WTC11 (cell line): ENCODE measurements at places on chromosomes 4 and X. TPM values are rescaled to one million over a fixed set of nuclear protein-coding genes. Genes with fewer than 3 reads are reported as not detected.

GRCh38 chrX:140733766-140734342 lies 24.3 kb downstream of the LINC00632 start:
- no peak overlapping the region for H3K27ac ChIP-seq
- H3K4me3 ChIP-seq, result no peak overlapping the region
- no peaks in the 10 kb centered on the region for H3K27me3 ChIP-seq
- H3K4me1 ChIP-seq, result no peaks in the 10 kb centered on the region
- no peaks in the 10 kb centered on the region for H3K36me3 ChIP-seq

DNA sequence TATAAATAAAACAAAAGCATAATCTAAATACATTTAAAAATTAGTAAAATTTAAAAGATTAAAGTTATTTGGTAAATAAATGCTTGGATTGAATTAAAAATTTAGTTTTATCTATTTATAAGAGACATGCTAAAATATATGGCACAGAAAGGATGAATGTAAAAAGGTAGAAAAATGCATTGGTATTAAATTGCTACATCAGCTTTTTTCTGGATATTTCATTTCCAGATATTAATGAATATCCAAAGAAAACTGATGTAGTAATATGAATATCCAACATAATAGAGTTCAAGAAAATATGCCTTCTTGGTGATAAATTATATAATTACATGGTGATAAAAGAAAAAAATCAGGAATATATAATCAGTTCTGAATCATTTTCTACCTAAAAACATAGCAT lies 1743.9 kb downstream of the RPA4 start:
- no peaks in the 10 kb centered on the region for H3K27me3 ChIP-seq
- no peak overlapping the region for H3K4me3 ChIP-seq
- H3K36me3 ChIP-seq, result peaks cover 21% of the 10 kb centered on the region
- H3K4me1 ChIP-seq, result peaks cover 14% of the 10 kb centered on the region
- no peak for DNase-seq

- no peak overlapping the region for H3K27ac ChIP-seq
- peaks cover 15% of the 10 kb centered on the region for H3K4me1 ChIP-seq
- no peak overlapping the region for H3K4me3 ChIP-seq
- no peaks in the 10 kb centered on the region for H3K27me3 ChIP-seq
Observed at GRCh38 chr4:181105487-181105886, 1137.7 kb upstream of the TENM3 start.

GRCh38 chrX:136665258-136665900 lies 17.4 kb downstream of the CD40LG start:
- H3K27me3 ChIP-seq, result peaks cover 3% of the 10 kb centered on the region
- DNase-seq, result no peak
- no peak overlapping the region for H3K4me3 ChIP-seq
- no peaks in the 10 kb centered on the region for H3K36me3 ChIP-seq
- peaks cover 4% of the 10 kb centered on the region for H3K4me1 ChIP-seq

DNA sequence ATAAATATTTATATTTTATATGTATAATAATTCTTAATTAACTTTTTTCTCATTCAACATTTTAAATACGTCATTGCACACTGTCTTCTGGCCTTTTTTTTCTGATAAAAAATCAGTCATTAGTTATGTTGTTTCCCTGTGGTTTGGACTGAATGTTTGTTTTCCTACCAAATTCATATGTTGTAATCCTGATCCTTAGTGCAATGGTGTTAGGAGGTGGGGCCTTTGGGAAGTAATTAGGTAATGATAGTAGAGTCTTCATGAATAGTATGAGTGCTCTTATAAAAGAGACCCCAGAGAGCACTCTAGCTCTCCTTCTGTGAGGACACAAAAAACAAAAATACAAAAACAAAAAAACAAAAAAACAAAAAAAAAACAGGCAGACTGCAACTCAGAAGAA lies 117.2 kb downstream of the GASK1B start:
- H3K4me1 ChIP-seq, result 0 out of 2 replicates have a peak, but pooled peaks cover 5% of the 10 kb centered on the region
- DNase-seq, result no peak
- no peaks in the 10 kb centered on the region for H3K27me3 ChIP-seq

DNA sequence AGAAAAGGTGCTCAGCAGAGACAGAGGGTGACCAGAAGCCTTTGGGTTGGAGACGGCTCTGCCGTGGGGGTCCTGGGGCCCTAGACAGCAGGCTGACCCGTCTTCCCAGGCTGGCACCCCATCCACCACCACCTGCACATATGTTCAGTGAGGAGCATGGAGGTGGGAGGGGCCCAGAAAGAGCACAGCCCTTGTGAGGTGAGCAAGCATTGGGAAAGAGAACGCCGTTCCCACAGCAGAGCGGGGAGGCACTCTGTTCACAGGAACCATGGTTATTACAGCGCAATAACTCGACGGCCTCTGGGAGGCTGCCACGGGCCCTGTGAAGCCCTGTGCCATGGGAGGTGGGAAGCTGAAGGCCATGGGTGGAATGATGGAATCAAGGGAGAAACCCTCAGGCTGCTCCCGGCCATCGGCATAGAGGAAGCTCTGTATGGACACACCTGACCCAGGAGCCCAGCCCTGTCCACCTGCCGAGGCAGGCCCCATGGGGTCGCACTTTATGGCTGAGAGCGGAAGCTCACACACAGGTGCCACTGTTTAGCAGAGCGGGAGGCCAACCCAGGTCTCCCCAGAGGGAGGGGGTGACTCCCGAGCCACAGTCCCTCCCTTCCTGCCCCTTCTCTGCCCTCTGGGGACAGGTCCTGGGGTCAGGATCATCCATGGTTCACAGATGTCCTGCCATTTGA lies 93.5 kb upstream of the AFAP1 start:
- no peak for DNase-seq
- H3K4me3 ChIP-seq, result no peak overlapping the region
- H3K4me1 ChIP-seq, result no peaks in the 10 kb centered on the region
- no peaks in the 10 kb centered on the region for H3K36me3 ChIP-seq

DNA sequence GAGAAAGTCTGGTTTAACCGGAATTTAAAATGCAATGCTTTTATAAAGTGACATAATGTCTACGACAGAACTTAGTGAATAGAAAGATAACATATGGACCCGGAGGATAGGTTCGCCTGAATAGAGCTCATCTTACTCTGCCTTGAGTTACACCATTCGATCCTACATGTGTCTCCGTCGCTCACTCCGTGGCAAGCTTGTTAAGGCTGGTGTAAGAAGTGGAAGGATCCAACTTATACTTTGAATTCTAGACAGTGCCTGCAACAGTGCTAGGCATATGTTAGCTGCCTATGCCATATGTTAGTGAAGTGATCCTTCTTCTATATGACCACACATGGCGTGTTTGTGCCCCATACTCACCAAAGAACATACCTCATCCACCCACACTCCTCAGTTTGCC lies 50.9 kb downstream of the SEL1L3 start:
- H3K4me1 ChIP-seq, result peaks cover 46% of the 10 kb centered on the region
- peaks cover 23% of the 10 kb centered on the region for H3K36me3 ChIP-seq
- H3K27me3 ChIP-seq, result peaks cover 29% of the 10 kb centered on the region
- H3K4me3 ChIP-seq, result no peak overlapping the region
- no peak for DNase-seq

DNA sequence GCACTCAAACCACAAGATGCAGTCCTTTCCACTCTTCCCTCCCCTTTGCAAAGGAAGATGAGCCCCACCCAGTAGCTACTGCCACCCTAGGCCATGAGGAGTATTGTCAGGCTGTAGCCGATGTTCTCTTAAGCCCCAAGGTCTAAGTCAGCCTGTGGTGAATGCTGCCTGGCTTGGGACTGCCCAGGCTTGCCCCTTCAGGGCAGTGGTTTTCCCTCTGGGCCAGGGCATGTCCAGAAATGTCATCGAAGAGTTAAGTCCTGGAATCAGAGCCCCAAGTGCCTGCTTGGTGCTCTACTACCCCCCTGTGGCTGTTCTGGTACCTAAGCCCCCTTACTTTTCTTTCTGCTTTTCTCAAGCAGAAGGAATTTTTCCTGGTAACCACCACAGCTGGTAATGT lies 11.8 kb upstream of the PGK1 start:
- H3K4me3 ChIP-seq, result no peak overlapping the region; the same call in 1 of the 2 replicates
- no peak overlapping the region for H3K27ac ChIP-seq
- peaks cover 13% of the 10 kb centered on the region for H3K4me1 ChIP-seq
- H3K27me3 ChIP-seq, result no peaks in the 10 kb centered on the region; the same call in 1 of the 2 replicates

PTCHD1 gene
- total RNA-seq, result 3.2 to 4.2 TPM (median 3.7 TPM) in 3 replicates

SLC7A11 gene
- 4.8 to 10.1 TPM (median 5.0 TPM) in 3 replicates for total RNA-seq

DNA sequence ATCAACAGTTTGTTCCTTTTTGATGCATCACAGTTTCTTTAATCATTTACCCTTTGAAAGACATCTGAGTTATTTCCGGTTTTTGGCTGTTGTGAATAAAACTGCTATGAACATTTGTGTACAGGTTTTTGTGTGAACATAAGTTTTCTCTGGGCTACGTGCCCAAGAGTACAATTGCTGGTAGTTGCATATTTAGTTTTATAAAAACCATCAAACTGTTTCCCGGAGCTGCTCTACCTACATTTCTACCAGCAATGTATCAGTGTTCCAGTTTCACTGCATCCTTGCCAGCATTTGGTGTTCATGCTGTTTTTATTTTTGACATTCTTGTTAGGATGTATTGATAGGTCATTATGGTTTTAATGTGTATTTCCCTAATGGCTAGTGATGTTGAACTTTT lies 17.3 kb downstream of the KDM6A start:
- H3K36me3 ChIP-seq, result no peaks in the 10 kb centered on the region
- H3K27me3 ChIP-seq, result no peaks in the 10 kb centered on the region
- H3K4me1 ChIP-seq, result peaks cover 21% of the 10 kb centered on the region
- H3K4me3 ChIP-seq, result no peak overlapping the region
- H3K27ac ChIP-seq, result no peak overlapping the region

DNA sequence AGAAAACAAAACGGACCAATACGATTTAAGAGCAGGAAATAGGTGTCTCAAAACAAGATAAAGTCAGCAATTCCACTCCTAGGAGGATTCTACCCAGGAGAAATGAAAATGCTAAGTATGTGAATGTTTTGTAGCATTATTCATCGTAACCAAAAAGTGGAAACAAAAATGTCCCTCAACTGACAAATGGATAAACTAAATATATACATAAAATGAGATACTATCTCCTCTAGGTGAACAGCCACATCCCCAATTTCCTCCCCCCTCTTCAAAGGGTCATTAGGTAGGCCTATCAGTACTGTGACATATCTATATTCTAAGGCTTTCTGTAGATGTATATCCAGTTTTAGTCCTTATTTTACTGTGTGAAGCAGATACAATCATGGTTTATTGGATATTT lies 18.0 kb downstream of the DDX3X start:
- no peaks in the 10 kb centered on the region for H3K27me3 ChIP-seq
- DNase-seq, result no peak
- peaks cover 25% of the 10 kb centered on the region for H3K36me3 ChIP-seq
- peaks cover 18% of the 10 kb centered on the region for H3K4me1 ChIP-seq

- no peak for DNase-seq
- peaks cover 11% of the 10 kb centered on the region for H3K4me1 ChIP-seq
- no peak overlapping the region for H3K27ac ChIP-seq
- no peak overlapping the region for H3K4me3 ChIP-seq
- H3K36me3 ChIP-seq, result no peaks in the 10 kb centered on the region
Observed at GRCh38 chr4:181569553-181569952, 673.6 kb upstream of the TENM3 start.

ADH7 gene
- total RNA-seq, result not detected in 3 replicates

DNA sequence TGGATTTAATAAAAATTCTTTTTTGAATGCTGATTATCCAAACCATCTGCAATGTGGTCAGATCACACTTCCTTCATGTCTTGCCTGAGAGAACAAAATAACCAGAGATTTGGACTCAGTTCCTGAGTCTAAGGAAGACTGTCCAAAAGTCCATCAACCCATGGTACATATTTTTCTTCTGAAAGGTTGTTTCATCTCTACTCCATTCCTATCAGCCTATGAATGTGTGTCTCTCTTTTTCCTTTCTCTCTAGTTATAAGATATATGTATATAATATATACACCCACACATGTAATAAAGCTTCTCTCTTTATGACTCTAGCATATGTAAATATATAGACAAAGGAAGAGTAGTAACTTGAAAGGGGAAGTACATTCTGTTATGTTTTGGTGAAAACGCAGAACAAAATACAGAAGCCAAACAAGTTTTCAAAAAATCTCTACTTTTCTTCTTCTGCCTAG lies 226.9 kb downstream of the ARHGAP24 start:
- H3K4me1 ChIP-seq, result no peaks in the 10 kb centered on the region; the same call in 1 of the 2 replicates
- no peak for DNase-seq
- H3K27me3 ChIP-seq, result no peaks in the 10 kb centered on the region
- H3K36me3 ChIP-seq, result no peaks in the 10 kb centered on the region
- no peak overlapping the region for H3K4me3 ChIP-seq

GRCh38 chr4:3303923-3304710 lies 11.3 kb downstream of the RGS12 start:
- peak overlapping the region; percentile 62 for H3K27ac ChIP-seq
- peaks cover 53% of the 10 kb centered on the region for H3K4me1 ChIP-seq
- no peaks in the 10 kb centered on the region for H3K36me3 ChIP-seq

CENPC gene
- total RNA-seq, result 17.7 to 20.3 TPM (median 19.1 TPM) in 3 replicates

- DNase-seq, result peak; percentile 9
- H3K27me3 ChIP-seq, result no peaks in the 10 kb centered on the region; the same call in 1 of the 2 replicates
- H3K4me1 ChIP-seq, result peaks cover 29% of the 10 kb centered on the region
- no peak overlapping the region for H3K4me3 ChIP-seq
- H3K27ac ChIP-seq, result no peak overlapping the region
Observed at GRCh38 chrX:22686138-22686541, 313.6 kb upstream of the DDX53 start.

RAB33A gene
- 2.1 to 3.1 TPM (median 3.0 TPM) in 3 replicates for total RNA-seq

TCEAL7 gene
- total RNA-seq, result 5.6 to 7.7 TPM (median 7.2 TPM) in 3 replicates

GRCh38 chr4:175646802-175647201 lies 165.3 kb downstream of the GPM6A start:
- no peaks in the 10 kb centered on the region for H3K36me3 ChIP-seq
- no peak overlapping the region for H3K27ac ChIP-seq
- no peak for DNase-seq
- no peak overlapping the region for H3K4me3 ChIP-seq
- H3K4me1 ChIP-seq, result peaks cover 10% of the 10 kb centered on the region
- H3K27me3 ChIP-seq, result no peaks in the 10 kb centered on the region

DNA sequence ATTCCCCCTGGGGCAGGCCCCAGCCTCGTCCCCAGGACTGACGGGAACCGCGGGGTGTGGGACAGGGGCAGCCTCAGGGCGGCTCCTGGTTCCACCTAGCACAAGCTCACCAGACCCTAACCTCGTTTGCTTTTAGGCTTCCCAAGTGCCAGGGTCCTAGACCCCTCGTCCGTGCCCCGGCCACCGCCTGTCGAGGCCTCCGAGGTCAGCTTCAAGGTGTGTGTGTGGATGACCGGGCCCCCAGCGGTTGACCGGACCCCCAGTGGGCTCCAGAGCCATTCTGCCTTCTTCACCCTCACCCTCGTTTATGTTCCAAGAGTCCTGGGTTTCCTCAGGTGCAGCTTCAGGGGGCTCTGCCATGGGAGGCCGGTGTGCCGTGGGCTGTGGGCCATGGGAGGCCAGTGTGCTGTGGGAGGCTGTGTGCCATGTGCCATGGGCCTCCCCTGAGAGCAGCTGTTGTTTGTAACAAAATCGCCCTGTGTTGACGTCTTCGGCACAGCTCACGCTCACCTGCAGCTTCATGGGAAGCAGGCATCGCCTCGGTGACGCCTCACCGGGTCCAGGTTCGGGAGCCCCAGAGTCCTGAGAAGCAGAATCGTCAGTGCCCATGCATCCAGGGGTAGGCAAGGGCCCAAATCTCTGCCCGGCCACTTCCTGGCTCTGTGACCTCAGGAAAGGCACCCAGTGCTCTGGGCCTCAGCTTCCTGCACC lies 43.0 kb upstream of the HMX1 start:
- no peak for DNase-seq
- no peaks in the 10 kb centered on the region for H3K4me1 ChIP-seq
- H3K27ac ChIP-seq, result no peak overlapping the region
- peaks cover 9% of the 10 kb centered on the region for H3K27me3 ChIP-seq

- H3K36me3 ChIP-seq, result no peaks in the 10 kb centered on the region
- H3K27ac ChIP-seq, result no peak overlapping the region
- H3K4me1 ChIP-seq, result no peaks in the 10 kb centered on the region
Observed at GRCh38 chr4:99518601-99519295, 7.9 kb downstream of the C4orf17 start.

- peaks cover 28% of the 10 kb centered on the region for H3K4me1 ChIP-seq
- no peak overlapping the region; the same call in 1 of the 2 replicates for H3K27ac ChIP-seq
- DNase-seq, result no peak
- peaks cover 23% of the 10 kb centered on the region for H3K36me3 ChIP-seq
Observed at GRCh38 chr4:106034751-106035150, 139.5 kb downstream of the NPNT start.
